NCI-H524 (cell line): ENCODE measurements at places on chromosomes 7 and 10.

GRCh38 chr7:139799586-139799985 is 21.8 kb upstream of the HIPK2 start:
- DNase-seq = no peak

DNA sequence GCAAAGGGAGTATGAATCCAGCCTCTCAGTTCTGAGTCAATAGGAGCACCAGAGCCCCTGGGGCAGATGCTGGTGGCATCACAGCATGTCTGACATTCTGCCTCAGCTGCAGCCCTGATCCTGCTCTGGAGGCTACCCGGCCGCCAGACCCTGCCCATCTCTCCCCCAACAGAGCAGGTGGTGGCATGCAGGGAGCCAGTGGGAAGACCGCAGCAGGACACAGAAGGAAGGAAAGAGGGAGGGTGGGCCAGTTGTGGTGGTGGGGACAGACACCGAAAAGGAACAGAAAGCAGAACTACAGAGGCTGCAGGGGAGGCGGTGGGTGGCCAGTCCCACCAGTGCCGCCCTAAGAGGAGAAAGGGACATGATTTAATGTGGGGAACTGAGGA is 35.3 kb downstream of the BLNK start:
- DNase-seq = no peak

DNA sequence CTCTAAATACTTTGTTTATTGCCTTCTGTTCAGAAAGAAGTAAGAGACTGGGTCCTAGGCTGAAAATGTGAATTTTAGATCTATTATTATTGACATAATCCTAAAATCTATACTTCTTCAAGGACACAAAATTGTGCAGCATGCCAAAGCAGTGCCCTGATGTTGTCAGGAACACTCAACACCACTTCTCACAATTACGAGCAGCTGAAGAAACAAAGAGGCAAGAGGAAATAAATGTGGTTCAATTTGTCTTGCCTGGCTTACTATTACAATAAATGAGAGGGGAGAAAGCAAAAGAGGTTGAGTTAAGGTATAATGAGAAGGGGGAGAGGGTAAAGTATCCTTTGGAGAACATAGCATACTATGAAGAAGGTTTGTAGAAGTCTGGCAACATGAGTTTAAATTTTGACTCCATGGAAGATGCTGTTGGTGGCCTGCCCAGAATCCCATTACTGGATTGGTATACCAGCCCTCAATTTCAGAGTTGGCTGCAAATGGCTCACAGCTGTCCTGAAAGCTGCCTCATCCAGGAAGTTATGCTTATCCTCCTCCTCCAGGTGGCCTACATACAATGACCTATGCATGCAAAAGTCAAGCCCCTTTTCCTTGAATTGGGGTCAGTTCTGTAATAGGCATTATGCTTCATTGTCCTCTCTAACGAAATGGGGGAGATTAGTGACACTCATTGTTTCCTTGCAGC is 274.6 kb upstream of the SMIM30 start:
- no peak for DNase-seq

GRCh38 chr10:118035354-118036005 is 11.3 kb downstream of the RAB11FIP2 start:
- no peak for DNase-seq

DNA sequence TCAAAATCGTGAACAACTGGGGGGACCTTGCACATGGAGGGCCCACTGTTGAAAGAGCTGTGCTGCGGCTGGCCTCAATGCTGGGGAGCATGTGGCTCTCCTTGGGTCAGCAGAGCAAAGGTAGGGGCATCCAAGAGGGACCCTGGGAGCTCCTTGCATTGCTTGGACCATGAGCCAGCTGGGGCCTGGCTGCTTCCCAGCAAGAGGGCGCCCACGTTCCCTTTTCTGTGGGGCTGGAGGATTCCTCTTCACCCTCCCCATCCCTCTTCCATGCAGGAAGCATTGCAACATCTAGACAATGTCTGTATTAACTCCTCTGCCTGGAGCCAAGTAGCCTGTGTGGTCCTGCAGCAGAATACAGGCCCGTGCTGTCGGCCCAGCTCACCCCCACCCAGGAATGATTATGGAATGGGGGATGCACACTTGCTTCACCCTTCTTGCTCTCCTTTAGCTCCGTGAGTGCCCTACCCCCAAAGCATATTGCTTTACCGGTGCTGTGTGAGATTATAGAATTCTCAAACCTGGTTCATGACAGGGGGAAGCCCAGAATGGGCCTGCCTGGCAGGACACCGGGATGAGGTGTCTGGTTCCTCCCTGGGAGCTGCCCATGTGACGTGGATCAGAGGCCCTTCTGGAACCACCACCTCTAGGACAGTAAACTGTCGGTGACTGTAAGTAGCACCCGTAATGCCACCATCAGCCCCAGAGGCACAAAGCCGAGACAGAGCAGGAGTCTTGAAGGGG is 61.9 kb downstream of the SYPL1 start:
- DNase-seq = no peak

DNA sequence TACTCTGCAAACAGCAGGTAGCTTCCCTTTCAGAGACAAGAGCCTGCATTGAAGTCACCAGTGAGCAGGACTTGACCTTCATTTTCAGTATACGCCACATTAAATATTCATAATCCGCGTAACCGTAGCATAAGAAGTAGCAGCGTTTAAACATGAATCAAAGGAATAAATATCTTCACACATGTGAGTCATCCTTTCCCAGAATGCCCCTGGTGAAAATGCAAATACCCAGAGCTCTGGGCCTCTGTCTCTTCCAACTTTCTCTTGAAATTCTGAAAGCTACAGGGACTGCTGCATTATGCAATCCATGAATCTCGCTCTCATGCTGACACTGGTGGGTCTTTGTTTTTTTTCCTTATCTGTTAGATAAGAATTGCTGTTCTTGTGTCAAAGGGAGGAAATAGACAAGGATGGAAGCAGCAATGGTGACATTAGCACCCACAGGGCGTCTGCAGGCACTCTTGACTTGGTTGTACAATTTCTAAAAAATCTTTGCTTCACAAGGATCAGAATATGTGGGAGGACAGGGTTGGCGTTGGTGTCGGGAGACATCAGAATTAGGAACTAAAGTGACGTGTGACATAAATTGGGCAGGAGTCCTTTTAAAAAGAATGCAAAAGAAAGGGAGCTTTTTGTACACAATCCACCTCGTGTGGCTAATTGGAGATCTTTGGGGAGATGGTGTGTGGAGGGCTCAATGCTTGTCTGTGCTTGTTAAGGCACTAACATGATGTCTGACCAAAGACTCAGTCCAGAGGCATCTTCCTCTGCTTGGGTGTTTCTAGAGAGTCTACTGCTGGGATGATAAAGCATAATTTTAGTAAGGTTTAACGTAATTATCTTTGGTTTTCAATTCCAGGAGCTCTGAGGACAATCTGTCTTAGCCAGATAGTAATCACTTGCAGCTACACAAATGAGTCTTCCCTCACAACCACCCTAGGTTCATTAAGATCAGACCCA is 390.3 kb downstream of the KCNMA1 start:
- DNase-seq = no peak

GRCh38 chr7:48173313-48173712 is 2.1 kb downstream of the ABCA13 start:
- DNase-seq = no peak

- DNase-seq = no peak
These were observed 396.2 kb downstream of the TYW1 start for GRCh38 chr7:67392596-67393438.

DNA sequence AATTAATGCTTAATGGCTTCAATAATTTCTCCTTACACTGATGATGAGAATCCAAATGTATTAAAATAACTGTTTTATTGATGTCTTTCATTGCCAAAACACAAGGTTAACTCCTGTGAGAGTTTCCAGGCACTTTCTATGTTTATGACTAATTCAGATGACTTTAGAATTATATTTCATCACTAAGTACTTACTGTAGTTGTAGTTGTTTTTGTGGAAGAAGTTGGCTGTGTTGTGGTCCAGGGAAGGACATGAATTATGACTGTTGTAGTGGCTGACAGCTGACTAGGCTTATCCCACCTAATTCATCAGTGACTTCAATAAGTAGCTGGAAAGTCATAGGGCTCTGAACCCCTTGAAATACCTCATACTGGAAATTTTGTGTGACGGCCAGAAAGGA is 254.8 kb downstream of the HGF start:
- no peak for DNase-seq

- no peak for DNase-seq
These were observed 106.2 kb downstream of the SAMD9 start for GRCh38 chr7:93011351-93012294.

- no peak for DNase-seq
These were observed 1254.6 kb upstream of the CELF2 start for GRCh38 chr10:9762966-9763656.

DNA sequence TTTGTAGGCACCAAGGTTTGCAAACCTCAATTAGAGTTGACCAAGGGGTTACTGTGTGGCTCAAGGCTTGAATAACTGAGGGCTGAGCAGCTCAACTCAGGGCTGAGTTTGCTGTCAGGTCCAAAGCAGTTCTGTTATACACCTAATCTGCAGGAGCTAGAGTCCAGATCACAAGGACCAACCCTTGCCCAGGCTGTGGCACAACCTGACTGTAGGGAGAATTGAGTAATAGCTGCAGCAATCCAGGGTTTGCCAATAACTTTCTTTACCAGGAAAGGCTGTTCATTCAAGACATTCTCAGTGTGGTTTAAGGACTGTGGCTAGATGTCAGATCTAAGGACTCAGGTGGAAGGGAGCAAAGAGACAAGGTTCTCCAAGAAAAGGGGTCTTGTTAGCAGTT is 115.6 kb upstream of the IMMP2L start:
- DNase-seq = no peak

DNA sequence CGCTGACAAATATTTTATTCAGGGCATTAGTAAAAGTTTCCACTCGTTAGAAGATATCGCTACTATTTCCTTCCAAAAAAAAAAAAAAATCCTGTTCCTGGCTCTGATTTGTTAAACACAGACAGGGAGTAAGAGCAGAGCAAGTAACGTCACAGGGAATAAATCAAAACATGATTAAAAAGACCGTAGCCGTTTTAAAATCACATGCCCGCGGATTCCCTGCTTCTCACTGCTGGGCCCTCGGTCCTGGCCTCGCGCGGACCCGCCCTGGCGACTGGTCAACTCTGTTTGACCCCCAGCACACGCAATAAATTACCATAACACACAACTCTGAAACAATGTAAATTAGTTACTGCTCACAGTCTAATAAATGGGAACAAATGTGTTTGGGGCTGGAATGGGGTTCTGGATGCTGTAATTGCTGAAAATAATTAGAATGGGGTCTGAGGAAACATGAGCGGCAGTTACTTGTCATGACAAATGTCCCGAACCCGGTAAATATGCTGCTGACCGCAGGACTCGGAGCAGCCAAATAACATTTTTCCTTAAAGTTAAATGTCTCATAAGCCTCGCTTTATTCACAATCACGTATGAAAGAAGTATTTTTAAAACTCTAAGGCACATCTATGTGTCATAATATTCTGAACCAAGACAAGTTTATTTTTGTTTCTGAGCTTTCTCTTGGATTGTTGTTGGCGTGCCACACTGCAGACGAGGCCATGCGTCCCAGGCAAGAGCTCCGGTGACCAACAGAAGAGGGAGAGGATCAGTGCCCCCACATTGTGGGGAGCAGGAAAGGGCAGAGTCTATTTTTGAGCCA is 17.9 kb downstream of the EBF3 start:
- DNase-seq = no peak
